Activated CD4-positive, alpha-beta T cell treated with anti-CD3 and anti-CD28 coated beads for 24 hours (primary cell): ENCODE measurements at places on chromosomes 6 and 20.

- no peak for DNase-seq
Measured at GRCh38 chr20:2798095-2798805, 2.2 kb downstream of the CPXM1 start.

GRCh38 chr20:59634435-59635005 lies 30.2 kb downstream of the PHACTR3 start:
- no peak for DNase-seq

DNA sequence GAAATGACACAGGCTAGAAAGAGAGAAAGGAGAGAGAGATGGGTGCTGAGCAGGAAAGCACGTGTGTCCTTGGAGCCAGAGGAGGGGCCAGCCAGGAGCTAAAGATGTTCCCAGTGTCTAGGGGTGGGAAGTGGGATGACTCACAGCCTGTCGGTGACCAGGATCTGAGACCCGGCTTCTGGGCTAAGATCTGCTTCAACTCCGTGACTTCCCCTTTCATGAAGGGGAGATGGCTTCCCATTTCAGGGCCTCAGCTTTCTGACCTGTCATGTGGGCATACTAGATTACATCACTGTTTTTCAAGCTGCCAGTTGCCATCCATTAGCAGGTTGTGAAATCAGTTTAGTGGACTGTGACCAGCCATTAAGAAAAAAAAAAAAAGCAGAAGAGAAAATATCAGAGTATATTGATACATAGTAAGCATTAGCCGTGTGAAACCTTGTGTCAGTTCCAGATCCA lies 5.4 kb downstream of the TGM3 start:
- DNase-seq = no peak

DNA sequence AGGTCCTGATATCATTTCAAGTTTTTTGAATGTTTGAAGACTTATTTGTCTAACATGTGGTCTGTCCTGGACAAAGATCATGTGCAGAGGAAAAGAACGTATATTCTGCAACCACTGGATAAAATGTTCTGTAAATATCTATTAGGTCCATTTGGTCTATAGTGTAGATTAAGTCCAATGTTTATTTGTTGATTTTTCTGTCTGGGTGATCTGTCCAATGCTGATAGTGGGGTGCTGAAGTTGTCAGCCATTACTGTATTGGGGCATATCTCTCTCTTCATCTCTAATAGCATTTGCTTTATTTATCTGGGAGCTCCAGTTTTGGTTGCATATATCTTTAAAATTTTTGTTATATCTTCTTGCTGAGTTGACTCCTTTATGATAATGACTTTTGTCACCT lies 258.4 kb upstream of the CITED2 start:
- no peak for DNase-seq

DNA sequence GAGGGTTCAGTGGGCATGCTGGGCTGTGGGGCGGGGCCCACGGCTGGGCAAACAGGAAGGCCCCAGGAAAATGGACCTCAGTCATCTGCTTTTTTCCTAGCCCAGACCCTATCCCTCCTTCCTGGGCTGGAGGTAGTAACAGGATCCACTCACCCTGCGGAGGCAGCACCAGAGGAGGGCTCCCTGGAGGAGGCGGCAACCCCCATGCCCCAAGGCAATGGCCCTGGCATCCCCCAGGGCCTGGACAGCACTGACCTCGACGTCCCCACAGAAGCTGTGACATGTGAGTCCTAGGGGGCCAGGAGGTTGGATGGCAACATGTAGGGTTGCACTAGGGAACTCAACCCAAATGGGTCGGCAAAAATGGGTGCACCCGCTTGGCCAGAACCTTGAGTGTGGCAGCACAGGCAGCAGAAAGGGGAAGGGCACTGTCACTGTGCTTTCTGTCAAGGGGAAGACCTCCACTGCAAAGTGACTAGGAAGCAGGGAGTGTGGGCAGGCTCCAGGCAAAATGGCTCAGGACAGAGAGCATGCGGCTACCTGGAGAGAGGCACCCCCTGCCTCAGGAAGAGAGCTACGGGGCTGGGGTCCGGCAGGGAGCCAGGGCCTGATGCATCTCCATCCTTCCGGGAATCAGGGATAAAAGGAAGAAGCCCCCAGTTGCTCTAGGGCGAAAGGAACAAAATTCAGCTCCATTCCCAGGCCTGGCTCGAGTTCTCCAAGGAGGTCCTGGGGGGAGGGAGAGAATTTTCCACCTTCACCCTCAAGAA lies 7.9 kb downstream of the MDFI start:
- DNase-seq = no peak

DNA sequence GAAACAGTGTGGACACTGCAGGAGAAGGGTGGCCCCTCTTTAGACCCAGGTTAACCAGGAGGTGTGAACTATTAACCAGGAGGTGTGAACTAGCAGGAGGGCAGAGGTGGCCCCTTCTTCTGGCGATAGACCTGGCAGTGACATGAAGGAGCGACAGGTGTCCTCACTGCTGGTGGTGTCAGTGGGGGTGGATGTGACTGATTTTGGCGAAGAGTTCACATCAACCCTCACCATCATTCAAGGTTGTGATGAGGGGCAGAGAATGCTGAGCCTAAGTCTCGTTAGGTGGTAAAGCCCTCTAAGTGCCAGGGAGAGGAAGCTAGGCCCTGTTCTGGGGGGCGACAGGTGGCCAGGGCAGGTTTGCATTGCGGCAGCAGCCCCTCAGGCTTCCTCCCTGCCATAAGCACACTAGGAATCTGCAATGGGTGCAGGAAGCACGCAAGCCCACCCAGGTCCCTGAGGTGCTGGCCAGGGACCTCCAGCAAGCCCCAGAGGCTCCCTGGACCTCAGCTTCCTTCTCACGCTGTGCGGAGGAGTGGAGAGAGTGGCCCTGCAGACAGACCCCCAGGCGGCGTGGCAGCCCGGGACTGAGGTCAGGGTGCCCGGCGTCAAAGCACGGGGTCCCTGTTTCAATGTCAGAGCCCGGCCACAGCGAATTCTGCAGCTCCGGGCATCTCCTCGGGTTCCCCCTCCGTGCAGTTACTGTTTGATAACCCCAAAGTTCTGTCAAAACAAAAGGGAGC lies 13.7 kb downstream of the NPEPL1 start:
- DNase-seq = no peak

DNA sequence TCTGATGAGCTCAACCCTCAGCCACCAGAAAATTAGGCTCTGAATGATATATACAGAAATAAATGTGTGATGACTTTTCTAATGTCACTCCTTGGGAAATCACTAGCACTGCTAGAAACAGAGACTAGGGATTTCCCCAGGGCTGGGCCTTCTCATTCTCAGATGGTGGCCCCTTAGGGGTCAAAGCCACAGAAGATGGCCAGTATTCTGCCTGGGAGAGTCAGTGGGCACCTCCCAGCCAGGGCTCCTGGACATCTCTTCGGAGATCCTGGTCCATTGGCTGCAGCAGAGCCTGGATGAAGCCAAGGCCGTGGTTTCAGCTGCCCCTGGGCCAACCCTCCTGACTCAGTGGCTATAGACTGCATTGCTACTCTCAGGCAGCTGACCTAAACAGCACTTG lies 276.9 kb upstream of the SUPT3H start:
- DNase-seq = no peak

GRCh38 chr6:3607599-3607998 lies 143.9 kb downstream of the PXDC1 start:
- no peak for DNase-seq

GRCh38 chr6:146135167-146135566 lies 106.3 kb downstream of the GRM1 start:
- no peak for DNase-seq

DNA sequence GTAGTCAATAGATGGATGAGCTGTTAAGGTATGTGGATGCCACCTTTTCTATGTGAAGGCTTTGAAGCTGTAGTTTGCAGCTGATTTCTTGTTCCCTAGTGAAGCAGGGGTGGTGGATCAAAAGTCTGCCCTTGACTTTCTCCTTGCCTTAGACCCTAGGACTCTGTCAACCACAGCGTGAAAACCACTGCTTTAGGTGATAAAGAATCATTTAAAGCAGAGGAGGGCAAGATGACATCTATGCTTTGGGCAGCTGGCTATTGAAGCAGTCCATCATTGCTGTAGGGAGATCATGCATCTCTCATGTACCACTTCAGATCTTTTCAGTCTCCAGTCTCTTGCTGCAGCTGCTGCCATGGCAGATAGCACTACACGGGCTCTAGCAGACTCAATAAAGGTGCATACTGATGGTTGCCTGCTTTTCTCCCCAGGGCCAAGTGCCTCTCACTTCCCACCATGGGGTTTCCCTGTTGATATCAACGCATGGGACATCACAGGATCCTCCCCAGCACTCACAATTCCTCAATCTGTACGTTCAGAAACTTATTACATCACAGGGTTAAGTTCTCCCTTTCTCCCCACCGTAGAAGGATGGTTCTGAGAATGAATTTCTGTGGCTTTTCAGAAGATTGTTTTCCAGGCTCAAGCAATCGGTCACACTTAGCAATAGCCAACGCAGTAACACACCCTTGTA lies 122.0 kb upstream of the STMND1 start:
- no peak for DNase-seq

DNA sequence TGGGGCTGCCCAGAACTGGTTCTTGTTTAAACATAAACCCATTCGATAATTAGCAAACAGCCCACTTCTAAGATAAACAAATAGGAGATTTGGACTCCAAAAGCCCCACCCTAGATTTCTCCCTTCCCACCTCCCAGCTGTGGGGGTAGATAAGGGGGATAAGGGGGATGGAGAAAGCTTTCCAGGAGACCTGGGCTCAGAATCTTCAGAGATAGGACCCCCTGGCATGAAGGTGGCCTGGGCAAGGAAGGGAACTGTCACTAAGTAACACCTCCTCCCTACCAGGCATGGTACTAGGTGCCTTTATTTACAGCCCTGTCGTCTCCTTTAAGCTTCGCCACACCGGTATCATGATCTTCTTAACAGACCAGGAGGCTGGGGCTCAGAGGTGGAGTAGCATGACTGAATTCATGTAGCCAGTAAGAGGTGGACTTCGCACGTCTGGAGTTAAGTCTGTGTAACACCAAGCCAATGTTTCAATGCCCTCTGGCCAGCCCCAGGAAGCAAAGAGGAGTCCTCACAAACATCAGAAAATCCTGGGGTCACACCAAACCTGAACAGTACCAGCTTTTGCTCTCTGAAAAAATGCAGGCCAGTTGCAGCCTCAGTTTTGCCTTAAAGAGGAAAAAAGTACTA lies 4.6 kb downstream of the SDC4 start:
- DNase-seq = no peak

GRCh38 chr20:703006-703405 lies 27.4 kb upstream of the SCRT2 start:
- no peak for DNase-seq

- no peak for DNase-seq
Measured at GRCh38 chr6:145352382-145353080, 382.8 kb downstream of the EPM2A start.

DNA sequence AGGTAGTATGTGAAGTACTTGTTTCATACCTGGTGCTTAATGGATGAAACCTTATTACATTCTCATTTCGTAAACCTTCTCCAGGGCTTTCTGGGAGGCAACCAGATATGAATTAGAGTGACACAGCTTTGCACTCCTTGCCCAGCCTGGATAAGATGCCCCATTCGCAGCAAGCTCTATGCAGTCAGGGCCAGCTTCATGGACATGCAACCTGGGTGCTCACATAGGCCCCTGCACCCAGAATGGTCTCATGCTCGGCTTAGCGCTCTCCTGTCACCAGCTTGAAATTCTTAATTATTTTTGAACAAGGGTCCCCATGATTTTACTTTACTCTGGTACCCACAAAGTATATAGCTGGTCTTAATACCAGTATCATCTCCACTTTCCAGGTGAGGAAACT lies 11.3 kb upstream of the PTGIS start:
- no peak for DNase-seq

GRCh38 chr6:3535033-3535775 lies 78.4 kb upstream of the SLC22A23 start:
- DNase-seq = no peak

DNA sequence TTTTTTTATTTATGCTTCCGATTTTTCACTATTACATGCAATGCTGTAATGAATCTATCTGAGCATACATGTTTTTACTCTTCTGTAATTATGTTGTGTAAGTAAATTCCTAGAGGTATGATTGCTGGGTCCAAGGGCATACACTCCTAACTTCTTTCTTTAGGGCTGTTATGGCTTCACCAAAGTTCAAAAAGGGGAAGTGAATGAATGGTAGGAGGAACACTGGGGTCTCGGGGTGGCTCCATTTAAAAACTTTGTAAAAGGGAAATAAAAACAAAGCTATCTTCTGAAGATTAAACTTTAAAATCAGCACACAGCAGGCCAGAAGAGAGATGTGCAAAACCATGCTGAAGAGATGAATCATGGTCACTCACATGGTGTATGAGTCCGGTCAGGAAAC lies 289.1 kb upstream of the SUPT3H start:
- DNase-seq = no peak

GRCh38 chr6:156701966-156702365 lies 75.2 kb upstream of the ARID1B start:
- no peak for DNase-seq

- DNase-seq = no peak
Measured at GRCh38 chr20:37504404-37505096, 16.5 kb upstream of the NNAT start.
